Thymus (tissue), 14 donors: ENCODE measurements at places on chromosomes 3 and 15.

DNA sequence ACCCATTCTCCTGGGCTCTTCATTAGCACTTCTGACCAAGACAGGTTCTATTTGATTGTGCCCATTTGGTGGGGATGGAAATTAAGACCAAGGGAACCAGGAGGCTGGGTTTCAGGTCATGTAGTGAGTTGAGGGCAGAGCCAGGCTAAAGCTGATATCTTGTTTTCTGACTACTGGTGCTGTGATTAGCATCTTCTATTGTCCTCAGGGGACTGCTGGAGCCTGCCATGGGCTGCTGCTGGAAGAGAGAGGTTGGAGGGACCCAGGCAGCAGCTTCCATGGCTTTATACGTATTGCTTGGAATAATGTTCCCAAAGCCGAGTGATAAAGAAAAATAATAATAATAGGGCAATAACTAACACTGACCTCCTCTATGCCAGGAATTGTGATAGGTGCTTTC lies 211.4 kb upstream of the ROPN1 start:
- no peak for DNase-seq

DNA sequence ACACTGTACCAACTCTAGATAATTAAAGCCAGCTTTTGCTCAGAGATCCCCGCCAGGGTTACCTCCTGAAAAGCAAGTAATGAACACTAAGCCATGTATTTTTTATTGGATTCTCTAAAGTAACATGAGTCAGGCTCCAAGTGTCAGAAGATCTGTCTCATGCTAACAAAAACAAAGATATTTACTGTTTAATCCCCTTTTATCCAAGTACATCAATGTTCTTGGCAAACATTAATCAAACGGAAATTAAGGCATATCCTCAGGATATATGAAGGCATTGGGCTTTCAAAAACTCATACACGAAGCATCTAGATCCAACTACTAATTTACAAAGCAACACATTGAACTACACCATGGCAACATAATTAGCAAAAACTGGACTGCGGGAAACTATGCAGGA lies 37.2 kb downstream of the MYO5A start:
- no peak for DNase-seq

- DNase-seq: no peak
Measured at GRCh38 chr3:1734494-1735122, 364.1 kb upstream of the CNTN4 start.

DNA sequence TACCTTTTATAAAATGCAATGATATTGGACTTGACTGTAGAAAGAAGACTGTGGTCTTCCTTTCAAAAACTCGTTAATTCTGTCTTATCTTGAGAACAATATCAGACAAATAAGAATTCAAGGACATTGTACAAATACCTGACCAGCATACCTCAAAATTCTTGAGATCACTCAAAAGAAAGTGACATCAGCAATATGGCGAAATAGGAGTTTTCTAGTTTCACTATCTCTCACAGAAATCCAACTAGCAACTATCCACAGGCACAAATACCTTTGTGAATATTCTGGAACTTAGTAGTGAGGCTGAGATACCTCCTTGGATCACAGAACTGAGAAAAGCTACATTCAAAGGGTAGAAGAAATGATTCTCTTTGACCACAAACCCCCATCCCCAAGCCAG lies 419.7 kb downstream of the ZNF385D start:
- no peak for DNase-seq

DNA sequence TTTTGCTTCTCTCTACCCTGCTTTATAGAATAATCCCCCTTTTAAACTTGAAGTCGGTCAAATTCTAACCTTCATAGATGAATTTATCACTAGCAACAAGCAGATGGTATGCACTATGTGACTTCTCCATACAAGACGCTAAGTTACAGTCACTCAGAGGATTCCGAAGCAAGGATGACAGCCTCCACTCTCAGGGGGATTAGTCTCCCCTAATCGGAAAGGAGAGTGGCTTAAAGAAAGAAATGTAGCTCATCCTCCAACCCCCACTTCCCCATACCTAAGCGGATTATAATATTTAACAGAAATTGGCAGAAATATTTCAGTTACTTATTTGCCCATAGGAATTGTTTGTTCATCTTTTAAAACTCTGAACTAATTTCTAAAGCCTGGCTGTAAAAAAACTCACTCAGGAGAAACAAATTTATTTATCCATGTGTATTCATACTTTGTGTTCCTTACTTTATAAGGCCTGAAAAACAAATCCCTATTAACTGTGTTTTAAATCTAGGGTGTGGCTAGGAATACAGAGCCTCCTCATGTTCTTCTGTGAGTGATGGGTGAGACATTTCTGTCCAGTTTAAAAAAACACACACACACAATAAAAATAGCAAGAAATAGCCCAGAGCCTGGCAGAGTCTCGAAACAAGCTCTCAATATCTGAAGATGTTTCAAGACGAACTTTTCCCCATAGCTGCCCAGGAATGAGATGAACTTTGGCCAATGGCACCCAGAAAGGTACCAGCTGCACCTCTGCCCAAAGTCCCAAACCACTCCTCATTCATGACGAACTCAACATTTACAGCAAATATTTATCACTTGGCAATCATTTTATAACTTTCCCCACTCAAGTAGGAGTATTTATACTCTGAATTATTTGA lies 18.7 kb downstream of the SIAH2 start:
- no peak for DNase-seq

- DNase-seq: no peak
Measured at GRCh38 chr15:85872125-85872524, 77.4 kb upstream of the KLHL25 start.

- no peak for DNase-seq
Measured at GRCh38 chr3:141122455-141123030, 71.4 kb downstream of the SPSB4 start.

DNA sequence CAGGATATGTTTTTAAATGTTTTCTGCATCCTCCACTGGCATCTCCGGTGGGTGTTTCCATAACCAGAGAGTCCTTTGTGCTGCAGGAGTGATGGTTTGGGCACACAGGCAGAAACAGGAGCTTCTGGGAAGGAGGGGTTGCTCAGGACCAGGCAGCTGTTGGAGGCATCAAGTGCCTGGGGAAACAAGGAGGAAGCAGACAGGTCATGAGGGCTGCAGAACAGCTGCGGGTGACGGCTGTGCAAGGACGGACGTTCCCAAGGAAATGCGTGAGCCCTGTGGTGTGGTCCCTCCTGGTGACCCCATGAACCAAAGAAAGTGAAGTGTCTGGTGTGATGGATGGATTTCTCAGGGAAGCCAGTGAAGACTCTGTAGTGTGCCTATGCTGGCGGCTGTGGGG lies 61.2 kb upstream of the TNFAIP8L3 start:
- DNase-seq: no peak

GRCh38 chr3:77605308-77605707 lies 565.4 kb downstream of the ROBO2 start:
- DNase-seq: no peak

DNA sequence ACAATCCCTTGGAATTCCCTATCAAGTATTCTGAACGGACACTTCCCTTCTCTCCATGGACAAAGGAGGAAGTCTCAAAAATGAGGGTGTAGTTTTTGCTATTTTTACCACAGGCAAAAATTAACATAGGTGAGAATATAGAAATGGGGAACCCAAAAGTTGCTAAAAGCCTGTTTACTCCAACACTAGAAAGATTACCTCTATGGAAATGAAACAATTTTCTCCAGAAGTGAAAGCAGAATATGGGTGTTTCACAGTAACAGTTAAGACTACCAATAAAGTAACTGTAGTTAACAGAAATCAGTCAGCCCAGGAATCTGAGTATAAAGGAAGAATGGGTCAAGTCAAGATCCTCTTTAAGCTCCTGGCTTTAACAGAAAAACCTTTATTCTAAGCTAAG lies 9.3 kb downstream of the TRA2B start:
- DNase-seq: no peak

DNA sequence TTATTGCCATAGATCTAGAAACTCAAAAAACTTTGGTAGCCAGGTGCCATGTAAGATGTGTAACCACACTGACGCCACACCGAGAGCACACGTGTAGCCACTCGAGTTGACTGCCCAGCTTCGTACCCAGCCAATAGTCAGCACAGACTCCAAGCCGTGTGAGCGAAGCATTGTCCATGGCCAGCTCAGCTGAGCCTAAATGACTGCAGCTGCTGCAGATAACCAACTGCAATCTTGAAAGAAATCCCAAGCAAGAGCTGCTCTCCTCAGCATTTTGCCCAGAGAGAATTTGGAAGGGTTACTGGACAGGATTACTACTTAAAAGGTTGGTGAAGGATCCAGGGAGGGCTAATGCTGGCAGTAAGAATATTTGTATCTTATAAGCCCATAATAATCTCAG lies 193.0 kb upstream of the THRB start:
- DNase-seq: no peak

GRCh38 chr3:119019767-119020518 lies 14.7 kb downstream of the IGSF11 start:
- DNase-seq: no peak

DNA sequence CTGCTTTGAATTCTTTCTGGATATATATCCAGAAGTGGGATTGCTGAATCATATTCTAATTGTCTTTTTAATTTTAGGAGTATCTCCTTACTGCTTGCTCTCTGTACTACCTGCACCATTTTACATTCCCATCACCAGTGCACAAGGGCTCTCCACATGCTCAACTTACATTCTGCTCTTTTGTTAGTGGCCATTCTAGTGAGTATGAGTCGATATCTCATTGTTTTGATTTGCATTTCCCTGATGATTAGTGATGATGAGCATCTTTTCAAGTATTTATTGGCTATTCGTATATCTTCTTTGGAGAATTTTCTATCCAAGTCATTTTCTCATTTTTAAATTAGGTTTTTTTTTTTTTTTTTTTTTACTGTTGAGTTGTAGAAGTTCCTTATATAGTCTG lies 29.5 kb downstream of the PFN2 start:
- no peak for DNase-seq

DNA sequence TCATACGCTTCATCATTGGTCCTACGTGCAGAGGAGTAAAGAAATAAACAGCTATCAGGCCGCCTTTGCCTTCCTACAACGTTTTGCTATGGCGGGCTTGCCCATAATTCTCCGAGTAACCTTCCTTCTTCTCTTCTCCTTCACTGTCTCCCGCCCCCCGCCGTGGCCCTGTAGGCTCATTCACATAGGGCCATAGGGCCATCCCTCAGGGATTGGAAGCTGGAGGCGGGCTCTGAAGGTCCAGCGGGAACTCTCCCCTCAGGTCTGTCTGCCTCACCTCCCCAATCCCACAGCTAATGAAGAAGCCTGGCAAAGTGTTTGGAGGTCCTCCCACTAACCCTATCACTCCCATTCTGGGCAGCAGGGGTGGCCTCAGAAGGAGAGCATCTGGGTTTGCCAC lies 43.6 kb downstream of the SEMA5B start:
- DNase-seq: no peak

DNA sequence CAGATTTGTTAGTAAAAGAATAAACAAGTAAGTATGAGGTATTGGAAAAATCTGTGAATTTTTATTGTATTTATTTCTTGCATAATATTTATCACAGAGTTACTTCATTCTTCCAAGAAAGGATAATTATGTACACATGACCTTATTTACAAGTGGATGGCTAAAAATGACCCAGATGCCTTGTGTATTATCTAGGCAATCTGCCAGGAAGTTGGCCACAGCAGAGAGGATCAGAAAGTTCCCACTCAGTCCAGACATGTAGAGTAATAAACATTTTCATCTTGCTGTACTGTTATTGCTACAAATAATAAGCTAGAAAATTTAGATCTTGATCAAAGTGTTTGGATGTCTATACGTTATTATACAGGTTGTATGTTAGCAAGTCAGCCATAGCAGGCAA lies 317.1 kb downstream of the EPHA6 start:
- DNase-seq: no peak

- DNase-seq: no peak
Measured at GRCh38 chr3:140206196-140207040, 271.4 kb downstream of the CLSTN2 start.

DNA sequence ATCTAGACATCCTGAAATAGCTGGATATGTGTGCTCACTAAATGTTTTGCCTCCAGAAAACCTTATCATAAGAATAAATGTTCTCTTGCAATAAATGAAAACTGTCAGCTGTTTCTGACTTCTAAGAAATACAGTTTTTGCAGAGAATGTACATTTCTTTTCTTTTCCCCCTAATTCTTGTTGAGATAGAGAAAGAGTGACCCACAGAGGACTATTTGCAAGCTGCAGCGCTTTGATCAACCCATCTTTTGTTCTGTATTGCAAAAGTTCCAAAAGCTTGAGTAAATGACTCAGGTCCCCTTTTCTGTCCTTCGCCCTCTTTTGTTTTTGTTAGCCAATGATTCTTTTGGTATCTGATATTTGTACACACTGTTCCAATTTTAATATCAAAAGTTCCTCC lies 141.9 kb downstream of the BBX start:
- no peak for DNase-seq
